Activated T-cell treated with anti-CD3 and anti-CD28 coated beads for 24 hours (primary cell): ENCODE measurements at places on chromosomes 5 and 9.
A peak's percentile ranks its signal among the peaks of the same experiment; 100 is the strongest.

GRCh38 chr9:133955821-133956411, 36.2 kb downstream of the VAV2 start:
- DNase-seq: peak; percentile 14

DNA sequence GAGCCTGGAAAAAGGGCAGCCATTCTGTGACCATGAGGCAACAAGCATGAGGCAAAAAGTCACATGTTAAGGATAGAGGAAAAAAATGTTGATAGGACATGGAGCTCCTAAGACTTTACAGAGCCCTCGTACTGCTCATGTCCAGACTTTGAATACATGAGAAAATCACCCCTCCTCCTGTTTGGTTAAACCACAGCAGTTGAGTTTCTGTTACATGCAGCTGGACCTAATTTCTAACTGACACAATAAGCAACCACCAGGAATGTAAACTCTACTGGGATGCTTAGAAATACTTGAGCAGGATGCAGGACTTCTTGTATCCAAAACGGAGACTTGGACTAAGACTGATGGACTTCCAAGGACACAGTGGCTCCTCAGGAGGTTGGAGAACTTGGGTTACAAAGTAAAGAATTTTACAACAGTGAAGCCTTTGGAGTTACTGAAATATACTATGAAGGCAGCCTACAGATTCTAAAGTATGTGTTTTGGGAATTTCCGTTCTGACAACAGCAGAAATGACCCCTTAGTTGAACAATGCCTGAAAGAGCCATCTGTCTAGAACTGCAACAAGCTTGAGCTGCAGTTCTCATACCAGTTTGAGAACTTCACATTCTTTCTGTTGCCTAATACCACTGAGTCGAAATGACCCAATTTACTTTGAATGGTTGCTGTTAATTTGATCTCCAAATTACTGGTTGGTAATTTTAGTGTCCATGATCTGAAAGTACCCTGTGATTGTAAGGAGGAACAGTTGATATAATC, 268.9 kb downstream of the PIK3R1 start:
- no peak for DNase-seq

- DNase-seq: no peak
Measured at GRCh38 chr5:159682623-159683022, 233.7 kb upstream of the ADRA1B start.

GRCh38 chr5:10941900-10942299, 180.9 kb upstream of the DAP start:
- DNase-seq: no peak

DNA sequence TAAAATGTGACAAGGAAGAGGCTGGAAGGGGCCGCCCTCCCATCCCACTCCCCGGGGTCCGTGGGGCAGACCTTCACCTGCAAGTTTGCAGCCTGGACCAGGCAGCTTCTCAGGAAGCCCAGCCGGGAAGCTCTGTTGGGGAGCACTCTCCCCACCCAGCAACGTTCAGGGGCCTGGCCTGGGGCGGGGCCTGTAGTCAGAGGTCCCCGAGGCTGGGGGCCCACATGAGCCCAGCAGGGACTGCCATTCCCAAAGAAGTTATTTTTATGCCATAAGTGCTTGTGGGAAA, 32.7 kb upstream of the NOTCH1 start:
- DNase-seq: no peak

GRCh38 chr5:90932052-90932699, 373.6 kb downstream of the ADGRV1 start:
- DNase-seq: peak; percentile 23

DNA sequence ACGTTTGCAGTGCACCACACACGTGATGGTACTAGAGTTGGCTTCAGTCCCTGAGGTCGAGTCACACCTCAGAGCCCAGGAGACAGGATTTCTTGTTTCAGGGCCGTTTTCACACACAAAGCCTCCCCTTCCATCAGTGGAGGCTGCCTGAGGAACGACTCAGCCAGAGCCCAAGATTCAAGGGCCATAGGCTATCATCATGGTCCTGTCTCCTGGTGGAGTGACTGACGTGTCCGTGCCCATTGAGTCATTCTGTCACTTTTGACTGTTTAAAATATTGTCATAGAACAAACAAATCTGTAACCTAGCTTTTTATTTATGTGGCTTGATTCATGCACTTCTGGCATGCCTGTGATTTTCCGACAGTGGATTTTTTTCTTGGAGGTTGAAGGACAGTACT, 28.3 kb downstream of the CAMK2A start:
- no peak for DNase-seq

DNA sequence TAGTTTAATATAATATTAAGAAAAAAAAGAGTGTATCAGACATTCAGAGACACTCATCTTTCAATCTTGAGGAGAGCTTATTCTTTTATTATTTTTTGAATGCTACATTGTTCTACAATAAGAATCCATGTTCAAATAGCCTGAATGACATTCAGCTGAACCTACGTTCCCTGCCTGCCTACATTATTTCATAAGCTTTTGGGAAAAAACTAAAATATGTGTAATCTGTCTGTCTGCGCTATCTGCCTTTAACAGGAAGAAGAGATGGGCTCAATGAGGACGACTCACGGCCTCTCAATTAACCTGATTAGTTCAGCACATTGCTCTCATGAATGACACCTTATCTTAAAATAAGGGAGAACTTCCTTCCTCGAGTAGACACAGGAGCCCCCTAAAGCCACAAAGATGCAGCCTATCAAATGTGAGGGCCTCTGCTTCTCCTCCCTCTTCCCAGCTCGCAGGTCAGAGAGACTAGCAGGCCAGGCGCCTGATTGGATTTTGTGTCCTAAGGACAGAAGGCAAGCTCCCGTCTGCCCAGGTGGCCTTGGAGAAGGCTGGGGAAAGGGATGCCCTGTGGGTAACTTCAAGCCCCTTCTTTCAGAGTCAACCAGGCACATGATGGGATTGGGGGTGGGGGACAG, 37.8 kb downstream of the EBF1 start:
- no peak for DNase-seq

DNA sequence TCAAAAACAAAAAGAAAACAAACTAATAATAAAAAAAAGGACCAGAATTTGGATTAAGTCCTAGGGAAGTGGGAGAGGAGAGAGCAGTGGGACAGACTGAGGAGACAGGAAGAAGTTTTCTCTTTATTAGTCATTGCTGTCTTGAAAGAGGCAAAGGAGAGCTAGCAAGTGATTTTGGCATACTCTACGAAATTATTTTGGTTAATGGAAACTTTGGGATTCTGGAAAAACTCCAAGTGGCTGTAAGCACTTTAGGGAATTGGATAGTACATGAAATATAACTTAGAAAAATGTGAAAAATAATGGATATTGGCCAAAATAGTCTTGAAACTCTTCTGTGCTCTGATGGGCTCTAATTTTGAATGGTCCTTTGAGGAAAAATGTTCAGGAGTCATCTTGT, 1641.8 kb upstream of the WWC1 start:
- no peak for DNase-seq

DNA sequence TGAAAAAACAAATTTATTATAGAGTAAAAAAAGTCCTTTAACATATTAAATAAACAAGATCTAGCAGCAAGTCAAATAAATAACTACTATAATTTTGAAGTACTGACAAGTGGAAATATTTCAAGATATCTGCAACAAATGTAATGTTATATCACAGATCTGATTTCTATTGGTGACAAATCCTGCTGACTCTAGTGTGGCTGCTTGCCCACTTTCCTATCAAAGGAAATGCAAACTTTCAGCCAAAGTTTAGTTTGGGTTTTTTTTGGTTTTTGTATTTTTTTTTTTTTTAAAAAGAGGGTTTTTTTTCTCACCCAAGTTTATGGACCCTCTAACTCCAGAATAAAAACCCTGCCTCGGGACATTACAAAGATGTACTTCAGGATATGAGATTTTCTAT, 12.9 kb downstream of the ADRA1B start:
- DNase-seq: no peak

DNA sequence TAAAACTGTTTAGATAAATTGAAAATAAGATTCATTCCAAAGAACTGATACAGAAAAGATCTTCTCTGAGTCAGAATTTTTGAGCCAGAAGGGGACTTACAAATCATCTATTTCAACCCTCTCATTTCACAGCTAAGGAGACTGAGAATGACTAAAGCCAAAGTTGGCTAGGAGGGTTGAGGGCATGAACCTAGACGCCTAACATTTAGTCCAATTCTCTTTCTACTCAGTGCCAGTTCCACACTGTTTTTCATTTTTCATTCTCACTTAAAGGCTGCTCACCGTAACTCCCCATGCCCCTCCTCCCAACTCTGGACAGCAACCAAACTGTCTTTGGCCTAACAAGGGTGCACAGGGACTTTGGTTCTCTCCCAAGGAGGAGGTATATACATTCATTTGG, 364.0 kb downstream of the NDUFS4 start:
- DNase-seq: no peak

DNA sequence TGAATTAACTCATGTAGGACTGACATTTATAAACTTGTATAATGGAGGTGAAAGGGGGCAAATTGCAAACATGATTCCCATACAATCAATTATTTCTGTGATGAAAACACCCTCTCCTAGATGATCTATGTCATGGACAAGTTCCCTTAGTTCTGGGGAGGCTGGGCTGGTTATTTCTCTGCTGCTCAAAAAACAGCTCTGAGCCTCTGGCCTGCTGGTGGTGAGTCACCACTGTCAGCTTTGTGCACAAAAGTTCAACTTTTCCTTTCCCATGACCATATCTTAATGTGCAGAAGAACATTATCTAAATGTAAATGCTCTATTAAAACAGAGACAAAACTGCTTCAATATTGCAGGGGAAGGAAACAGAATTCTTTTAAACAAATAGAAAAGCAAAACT, 85.0 kb downstream of the HMHB1 start:
- DNase-seq: no peak

DNA sequence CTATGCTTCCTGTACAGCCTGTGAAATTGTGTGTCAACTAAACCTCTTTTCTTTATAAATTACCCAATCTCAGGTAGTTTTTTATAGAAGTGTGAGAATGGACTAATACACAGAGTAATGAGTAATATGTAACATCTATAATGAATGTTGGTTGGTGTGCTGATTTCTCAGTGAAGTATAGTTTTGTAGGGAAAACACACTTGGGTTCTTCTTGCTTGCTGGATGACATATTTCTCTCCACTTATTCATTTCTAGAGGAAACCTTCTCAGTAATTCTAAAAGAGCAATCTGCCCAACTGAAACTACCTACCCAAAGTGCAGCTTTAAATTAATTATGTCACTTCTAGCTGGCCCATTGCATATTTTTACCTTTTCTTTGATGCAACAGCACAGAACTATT, 81.1 kb upstream of the RORB start:
- DNase-seq: no peak

DNA sequence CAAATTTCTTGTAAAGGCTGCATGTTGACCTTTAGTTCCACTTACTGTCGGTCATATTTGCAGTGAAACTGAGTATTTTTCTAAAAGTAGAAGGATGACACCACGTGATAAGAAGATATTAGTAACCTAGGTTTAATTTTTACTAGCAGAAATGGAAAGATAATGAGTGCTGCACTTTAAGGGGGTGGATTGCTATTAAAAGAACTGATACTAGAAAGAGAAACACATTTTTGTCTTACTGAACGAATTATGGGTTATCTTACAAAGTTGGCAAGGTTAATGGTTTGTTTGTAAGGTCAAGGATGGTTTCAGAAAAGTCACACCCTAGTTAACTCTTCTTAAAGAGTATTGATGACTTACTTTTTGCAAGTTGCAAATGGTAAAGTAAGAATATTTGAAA, 2.4 kb downstream of the MACIR start:
- no peak for DNase-seq

DNA sequence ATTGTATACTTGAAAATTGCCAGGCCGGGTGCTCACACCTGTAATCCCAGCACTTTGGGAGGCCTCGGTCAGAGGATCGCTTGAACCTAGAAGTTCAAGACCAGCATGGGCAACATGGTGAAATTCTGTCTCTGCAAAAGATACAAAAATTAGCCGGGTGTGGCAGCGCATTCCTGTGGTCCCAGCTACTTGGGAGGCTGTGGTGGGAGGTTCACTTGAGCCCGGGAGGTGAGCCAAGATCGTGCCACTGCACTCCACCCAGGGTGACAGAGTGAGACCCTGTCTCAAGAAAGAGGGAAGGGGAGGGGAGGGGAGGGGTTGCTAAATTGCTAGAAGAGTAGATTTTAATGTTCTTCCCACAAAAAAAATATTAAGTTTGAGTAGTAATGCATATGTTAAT, 53.2 kb downstream of the FNBP1 start:
- DNase-seq: no peak

- no peak for DNase-seq
Measured at GRCh38 chr5:97628031-97628430, 445.0 kb upstream of the RIOK2 start.

- no peak for DNase-seq
Measured at GRCh38 chr9:38144421-38144820, 75.4 kb upstream of the SHB start.

- DNase-seq: no peak
Measured at GRCh38 chr5:150211156-150212030, 21.5 kb downstream of the SLC6A7 start.

GRCh38 chr5:96680759-96681470, 18.7 kb downstream of the CAST start:
- no peak for DNase-seq

DNA sequence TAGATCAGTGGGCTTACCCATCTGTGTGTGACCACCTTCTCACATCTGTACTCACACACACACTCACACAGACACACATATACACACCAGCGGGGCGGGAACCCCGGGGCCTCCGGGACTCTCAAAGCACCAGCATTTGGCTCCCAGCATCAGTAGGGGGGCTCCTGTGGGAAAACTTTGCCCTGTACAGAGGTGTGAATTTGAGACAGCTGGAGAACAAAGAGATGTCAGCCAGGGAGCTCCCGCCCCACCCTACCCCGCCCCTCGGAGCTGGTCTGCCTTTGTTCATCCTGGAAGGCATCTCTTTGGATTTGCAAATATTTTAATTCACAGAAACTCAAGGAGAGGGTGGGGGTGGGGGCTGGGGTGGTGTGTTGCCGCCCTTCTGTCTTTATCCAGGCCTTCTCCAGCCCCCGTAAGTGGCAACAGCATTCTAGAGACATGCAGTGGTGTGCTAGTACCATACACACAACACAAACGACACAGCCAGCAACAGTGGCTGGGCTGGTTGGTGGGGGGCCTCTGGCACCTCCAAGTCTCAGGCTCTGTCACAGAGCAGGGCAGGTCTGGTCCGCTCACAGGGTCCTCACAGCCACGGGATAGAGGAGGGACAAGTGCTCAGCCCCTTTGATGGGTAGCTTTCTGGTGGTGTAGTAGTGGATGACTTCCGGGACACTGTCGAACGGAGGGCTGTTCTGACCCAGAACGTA, 15.5 kb upstream of the SLC25A51 start:
- DNase-seq: no peak
